ENCODE measurements at places on chromosomes 6 and 20.

GRCh38 chr6:143339223-143339622 lies 111.3 kb downstream of the ADAT2 start:
- no peak for DNase-seq

DNA sequence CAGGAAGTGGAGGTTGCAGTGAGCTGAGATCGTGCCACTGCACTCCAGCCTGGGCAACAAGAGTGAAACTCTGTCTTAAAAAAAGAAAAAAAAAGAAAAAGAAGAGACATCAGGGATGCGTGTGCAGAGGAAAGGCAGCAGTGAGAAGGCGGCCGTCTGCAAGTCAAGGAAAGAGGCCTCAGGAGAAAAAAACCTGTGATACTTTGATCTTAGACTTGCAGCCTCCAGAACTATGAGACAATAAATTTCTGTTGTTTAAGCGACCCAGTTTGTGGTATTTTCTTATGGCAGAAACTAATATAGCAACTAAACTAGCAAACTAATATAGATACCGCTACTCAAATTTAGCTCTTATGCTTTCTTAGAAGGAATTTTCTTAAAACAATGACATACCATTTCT lies 36.1 kb downstream of the FGD2 start:
- DNase-seq: no peak

DNA sequence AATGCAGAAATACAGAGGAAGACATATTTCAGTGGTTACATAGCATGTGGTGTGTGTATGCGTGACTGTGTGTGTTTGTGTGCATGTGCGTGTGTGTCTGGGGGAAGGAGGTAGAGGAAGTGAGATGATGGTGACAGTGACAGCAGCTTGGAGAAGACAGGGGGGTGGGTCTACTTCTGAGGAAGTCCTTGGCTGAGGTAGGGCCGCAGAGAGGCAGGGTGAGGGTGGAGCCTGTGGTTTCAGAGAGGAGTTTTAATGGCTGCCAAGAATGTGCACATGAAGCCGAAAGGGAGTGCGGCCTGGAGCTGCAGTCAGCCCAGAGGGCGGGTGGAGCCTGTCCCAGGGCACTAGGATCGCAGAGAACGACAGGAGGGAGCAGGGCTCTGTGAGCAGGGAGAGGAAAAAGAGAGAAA lies 22.7 kb upstream of the RNF24 start:
- peak; percentile 57 for DNase-seq

DNA sequence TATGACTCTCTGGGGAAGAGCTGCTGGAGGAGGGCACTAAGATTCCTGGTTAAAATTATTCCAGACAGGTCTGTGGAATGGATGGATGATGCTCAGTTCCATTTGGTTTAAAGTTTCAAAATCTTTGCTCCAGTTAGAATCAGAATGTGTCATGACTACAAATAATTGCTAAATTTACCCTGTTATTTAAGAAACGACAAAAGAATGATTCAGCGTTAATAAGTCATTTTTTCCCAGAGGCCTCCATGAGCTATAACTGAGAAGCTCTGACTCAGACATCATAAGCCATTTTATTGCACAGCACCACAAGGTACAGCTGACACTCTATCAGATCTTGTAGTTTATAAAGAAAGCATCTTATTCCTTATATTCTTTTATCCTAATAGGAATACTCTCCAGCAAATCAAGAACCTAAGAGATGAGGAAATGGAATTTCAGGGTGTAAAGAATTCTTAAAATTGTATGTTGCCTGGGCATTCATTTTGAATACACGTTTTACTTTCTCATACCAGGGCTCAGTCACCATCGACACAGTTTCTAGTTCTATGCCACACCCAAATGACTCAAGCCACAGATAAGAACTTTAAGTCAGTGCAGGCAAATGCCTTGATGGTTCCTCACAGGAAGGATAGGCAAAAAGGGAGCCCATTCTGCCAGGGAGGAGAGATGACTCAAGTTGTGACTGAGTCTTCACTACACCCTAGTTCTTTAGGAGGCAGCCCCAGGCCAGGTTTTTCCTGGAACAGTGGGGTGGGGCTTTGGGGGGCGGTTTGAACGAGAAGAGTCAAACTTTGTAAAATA lies 636.0 kb downstream of the MMUT start:
- DNase-seq: no peak

DNA sequence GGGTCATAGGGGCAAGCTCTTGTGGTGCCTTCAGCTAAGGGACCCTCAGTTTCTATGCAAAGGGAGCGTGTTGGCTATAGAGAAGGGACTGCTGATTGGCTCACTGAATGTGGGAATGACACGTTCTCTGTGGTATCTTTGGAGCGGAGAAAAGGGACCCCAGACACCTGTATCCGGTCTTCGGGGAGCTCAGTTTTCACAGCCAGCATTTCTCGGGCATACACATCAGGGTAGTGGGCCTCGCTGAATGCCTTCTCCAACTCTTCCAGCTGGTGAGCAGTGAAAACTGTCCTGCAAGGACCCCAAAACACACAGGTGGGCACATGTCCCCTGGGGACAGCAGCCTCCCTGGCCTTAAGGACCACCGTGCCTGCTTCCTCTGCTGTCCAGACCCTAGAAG lies 3.3 kb downstream of the VSX1 start:
- DNase-seq: no peak

Measured in gastrocnemius medialis (tissue), 4 donors.